ENCODE measurements at places on chromosomes 16 and 17.

GRCh38 chr16:50462793-50463507, 85.2 kb upstream of the NKD1 start:
- DNase-seq, result no peak

- no peak for DNase-seq
These were observed 26.2 kb downstream of the SLC39A11 start for GRCh38 chr17:73066148-73066884.

DNA sequence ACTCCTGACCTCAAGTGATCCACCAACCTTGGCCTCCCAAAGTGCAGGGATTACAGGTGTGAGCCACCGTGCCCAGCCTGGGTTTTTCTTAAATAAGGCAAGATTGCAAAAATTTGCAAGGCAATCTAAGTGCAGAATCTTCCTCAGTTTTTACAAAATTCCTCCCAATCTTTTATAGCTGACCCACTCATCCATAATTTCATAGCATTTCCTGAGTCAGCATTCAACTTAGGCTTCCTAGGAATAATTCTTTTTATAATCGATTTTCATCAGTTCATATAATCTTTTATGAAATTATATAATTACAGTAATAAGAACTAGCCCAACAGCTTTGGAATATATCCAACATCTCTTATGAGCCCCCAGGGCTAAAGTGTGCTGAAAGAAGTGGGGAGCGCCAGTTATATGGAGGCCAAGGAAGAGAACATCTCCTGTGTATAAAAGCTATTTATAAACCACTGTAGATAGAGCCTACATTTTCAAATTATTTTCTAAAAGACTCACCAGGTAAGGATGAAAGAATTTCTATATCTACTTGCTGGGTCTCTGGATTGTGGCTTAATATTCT, 14.8 kb downstream of the COIL start:
- no peak for DNase-seq

- DNase-seq, result no peak
These were observed 101.0 kb upstream of the CNTNAP4 start for GRCh38 chr16:76176153-76176552.

GRCh38 chr16:73714976-73715375, 581.6 kb upstream of the PSMD7 start:
- DNase-seq, result no peak

Data from nucleus accumbens (tissue), 56 donors.